Activated CD4-positive, CD25-positive, alpha-beta regulatory T cell (primary cell): ENCODE measurements at places on chromosomes 1 and 21.

GRCh38 chr1:229133151-229133550, 137.8 kb upstream of the RAB4A start:
- no peak for DNase-seq

- DNase-seq: no peak
These were observed 1.0 kb upstream of the NAXE start for GRCh38 chr1:156590326-156591180.

- DNase-seq: no peak
These were observed 4.8 kb upstream of the ZNF687 start for GRCh38 chr1:151277249-151277648.

GRCh38 chr1:71778940-71779339, 503.4 kb downstream of the NEGR1 start:
- no peak for DNase-seq

DNA sequence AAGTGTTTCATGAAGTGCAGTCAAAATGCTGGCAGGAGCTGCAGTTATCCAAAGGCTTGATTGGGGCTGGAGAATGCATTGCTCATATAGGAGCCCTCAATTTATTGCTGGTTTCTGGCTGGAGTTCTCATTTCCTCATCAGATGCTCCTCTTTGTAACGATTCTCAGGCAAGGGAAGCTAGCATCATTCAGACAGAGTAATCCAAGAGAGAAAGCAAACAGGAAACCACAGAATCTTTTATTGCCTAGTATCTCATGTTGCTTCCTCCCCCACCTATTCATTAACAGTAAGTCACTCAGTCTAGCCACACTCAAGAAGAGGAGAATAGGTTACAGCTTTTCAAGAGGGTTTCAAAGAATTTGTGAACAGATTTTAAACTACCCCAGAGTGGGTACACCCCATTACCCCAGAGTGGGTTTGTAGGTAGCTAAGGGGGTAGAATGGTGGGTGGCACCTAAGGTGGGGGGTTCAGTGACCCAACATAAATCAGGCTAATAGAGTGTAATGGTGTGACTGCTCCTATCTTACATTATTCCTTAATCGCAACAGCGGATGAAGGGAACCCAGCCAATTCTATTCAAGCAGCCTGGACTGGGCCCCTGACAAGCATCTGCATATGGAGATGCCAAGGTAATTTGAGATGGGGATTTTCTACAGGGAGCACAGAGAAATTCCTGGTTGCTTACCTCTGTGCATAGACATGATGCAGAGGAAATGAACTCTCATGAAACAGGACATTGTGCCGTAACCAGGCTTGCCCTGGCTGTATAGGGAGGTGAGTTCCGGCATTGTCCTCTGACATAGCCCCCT, 67.1 kb downstream of the KCNJ15 start:
- no peak for DNase-seq

GRCh38 chr1:215475796-215476481, 91.2 kb upstream of the KCTD3 start:
- no peak for DNase-seq

DNA sequence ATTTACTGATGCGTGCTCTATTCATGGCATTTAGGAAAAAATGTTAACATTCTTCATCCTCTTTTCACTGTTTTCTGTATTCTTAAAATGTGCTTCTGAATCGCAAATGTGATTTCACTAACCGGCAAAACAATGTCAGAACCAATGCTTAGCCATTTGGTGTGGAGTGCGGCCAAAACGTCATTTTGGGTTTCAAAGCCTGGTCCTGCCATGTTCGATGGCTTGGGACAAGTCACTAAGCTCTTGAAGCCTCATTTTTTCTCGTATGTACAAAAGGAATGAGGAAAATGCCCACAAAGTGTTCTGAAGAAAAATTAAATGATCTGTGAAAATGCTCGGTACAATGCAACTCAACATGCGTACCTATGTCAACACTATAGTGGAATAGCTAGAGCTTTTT, 175.3 kb downstream of the APP start:
- DNase-seq: no peak

GRCh38 chr1:22364326-22364650, 87.4 kb upstream of the ZBTB40 start:
- DNase-seq: no peak

DNA sequence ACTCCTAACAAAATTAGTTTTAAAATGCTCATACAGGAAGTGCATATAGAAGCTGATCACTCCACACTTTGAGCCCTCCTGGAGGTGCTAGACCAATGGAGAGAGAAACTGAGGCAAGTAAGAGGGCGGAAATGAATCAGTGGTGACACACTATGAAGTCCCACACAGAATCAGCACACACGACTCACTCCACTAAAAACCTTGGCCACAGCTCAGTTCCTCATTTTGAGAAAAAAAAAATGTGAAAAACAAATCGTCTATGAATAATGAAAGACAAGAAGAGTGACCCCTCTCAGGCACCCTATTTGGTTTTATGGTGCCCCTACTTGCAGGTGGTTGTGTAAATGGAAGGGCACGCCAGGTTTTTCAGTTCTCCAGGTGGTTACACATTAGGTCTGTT, 675.1 kb upstream of the BRINP3 start:
- DNase-seq: no peak

GRCh38 chr1:92949937-92950817, 11.1 kb downstream of the DIPK1A start:
- no peak for DNase-seq

DNA sequence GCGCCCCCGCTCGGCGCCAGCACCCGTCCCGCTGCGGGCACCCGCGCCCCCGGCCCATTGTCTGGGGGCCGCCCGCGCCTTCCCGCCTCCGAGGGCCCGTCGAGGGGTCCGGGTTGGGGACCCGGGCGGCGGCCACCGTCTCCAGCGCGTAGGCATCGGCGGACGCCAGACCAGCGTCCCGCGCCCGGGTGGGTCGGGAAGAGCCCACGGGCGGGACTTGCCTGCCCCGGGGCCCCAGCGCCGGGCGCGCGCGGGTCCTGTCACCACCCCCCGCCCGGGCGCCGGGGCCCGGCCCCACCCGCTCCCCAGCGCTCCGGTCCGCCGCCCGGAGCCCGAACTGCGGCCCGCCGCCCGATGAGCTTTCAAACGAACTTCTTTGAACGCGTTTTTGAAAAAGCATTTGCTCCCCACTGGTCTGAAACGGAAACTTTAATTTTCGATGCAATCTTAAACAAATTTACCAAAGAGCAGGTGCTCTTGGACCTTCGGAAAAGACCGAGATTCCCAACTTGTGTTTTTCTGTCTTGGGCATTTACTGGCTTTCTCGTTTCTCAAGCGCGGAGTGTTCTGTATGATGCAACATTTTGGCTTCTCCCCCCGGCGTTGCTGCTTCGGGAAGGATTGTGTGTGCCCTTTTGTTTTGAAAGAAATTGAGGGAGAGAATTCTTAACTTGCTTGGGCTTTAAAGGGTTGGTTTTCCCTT, 615 bp downstream of the CLIC4 start:
- DNase-seq: no peak

DNA sequence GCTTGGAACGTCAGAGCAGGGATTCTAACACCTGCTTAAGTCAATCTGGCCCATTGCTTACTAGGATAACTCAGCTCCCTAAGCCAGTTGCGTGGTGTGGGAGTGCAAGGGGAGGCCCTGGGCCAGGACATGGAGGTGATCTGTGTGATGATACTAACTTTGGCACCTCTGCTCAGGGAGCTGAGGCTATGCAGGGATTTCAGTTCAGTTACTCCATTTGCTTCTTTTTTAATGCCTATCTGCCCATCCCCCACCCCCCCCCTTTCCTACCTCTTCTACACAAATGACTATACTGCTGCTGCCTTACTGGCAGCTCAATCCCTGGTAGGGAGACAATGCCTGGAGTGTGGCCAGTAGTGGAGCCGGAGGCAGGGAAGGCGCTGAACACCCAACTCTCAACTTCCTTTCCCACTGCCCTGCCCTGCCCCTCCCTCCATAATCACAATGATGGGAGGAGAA, 19.5 kb downstream of the INKA2 start:
- no peak for DNase-seq

DNA sequence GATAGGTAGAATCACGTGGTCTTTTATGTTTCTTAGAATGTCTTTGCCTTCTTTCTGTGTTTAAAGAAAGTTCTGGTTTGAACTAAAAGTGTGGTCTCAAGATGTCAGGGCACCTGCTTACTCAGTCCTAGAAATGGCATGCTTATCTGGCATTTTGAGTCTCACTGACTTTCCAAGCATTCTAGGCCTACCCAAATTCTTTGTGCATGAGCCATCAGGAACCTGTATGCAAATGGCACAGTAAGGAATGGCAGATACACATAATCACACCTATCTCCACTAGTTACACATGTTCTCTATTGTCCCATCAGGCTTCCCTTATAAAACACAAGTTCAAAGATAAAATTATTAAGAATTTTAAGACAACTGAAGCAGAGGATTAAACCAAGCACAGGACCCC, 29.5 kb upstream of the CLCA4 start:
- no peak for DNase-seq

- no peak for DNase-seq
These were observed 59.8 kb downstream of the GNG12 start for GRCh38 chr1:67773462-67773861.

- DNase-seq: no peak
These were observed 145.6 kb downstream of the NFIA start for GRCh38 chr1:61227857-61228550.

GRCh38 chr1:225617479-225617878, 35.4 kb downstream of the ENAH start:
- DNase-seq: no peak

- DNase-seq: no peak
These were observed 305 bp upstream of the RPS6KC1 start for GRCh38 chr1:213050745-213051126.

DNA sequence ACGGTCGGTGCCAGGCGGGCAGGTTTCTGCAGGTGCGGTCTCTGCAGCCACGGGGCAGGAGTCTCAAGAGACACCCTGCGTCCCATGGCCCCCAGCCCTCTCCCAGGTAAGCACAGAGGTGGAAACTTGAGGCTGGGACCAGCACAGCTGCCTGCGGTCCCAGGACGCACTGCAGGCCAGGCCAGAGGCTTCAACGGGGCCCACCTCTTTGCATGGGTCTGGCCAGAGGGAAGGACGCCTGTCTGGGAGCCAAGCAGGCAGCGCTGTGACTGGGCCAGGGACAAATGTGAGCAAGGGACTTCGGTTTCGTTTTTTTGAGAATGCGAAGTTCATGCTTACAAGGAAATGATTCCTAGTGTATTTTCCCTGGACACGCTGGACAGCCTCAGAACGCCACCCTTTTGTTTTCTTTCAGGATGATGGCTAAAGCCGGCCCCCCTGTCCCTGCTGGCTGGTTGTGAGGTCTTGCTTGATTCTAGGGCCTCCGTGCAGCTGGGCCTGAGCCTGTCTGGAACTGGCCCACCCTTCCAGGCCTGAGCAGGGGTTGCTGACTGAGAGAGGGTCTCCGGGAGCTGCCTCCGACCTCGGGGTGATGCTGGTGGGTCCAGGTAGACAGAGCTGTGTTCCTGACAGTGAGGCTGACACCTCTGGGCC, 38.3 kb downstream of the MORN1 start:
- DNase-seq: no peak

DNA sequence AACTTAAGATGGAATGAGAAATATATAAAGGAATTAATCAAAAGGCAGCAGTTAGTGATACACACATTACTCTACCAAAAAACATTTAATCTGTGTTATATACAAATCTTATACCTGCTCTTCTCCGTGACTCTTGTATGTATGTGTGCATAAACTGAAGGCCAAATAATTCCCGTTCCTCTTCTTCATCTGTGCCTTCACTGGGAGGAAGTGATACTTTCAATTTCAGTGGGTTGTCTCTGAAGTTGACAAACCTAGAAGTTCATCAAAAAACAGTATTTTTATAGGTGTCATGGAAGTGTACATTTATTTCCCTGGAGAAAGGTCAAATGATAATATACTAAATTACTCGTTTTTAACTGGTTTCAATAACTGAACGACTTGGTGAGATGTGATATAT, 19.3 kb downstream of the TRMT13 start:
- no peak for DNase-seq

- no peak for DNase-seq
These were observed 87.6 kb downstream of the LEPR start for GRCh38 chr1:65508051-65508450.

DNA sequence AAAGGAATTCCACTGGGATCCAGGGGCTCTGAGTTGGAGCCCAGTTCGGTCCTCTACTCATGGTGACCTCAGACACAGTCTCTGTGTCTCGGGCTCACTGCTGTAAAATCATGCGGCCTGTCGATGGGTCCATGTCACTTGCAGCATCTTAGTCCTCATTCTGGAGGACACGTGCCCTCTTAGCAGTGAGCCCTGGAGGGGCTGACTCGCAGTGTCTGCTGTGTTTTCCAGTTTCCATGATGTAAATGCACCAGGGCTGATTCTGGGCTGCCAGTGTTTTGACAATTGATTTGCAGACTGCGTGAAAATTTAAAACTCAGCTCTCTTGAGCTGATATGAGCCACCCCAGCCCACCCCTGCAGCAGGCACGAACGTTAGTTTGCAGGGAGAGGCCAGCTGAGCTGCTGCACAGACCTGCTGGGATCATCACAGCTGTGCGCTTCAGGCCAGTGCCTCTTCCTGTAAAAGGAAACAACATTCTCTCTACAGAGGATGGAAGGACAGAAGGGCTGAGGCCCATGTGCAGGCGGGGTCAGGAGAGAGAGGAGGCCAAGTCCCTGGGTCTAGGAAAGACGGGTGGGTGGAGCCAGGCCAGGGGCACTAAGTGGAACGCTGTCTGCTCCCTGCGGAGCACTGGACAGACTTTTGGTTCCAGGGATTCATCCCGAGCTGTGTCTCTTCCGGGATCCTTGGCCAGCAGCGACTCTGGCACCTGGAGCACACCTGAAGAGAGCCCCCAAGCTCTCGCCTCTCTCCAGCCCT, 42.6 kb downstream of the RSPH1 start:
- no peak for DNase-seq

DNA sequence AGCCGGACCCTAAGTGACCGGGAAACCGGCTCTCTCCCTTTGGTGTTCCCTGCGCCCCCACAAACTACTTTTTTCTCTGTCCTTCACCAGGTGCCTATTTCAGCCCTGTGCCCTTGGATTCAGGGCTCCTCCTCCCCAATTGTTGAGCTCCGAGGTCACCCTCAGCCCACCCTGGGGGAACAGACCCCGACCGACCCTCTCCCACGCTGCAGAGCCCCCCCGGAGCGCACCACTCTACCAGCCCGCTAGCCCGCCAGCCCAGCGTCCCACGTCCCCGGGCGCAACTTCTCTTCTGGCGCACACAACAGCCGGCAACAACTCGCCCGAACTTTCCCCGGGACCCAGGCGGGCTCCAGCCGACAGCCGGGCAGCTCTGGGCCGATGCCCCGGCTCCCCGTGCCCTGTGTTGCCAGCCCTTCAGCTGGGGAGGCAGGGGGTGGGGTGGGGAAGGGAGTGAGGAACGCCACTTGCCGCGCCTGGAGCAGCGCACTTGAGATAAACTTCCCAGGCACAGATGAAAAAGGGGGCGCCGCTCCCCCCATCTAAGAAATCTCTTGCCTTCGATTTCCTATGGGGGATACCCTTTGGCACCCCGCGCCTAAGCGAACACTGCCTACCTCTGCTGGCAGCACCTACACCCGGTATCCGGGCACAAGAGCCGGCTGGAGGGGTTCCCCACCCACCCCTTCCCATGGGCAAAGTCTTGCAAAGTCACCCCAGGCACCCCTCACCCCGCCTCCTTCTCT, 997 bp downstream of the CASZ1 start:
- no peak for DNase-seq

- DNase-seq: no peak
These were observed 39.0 kb upstream of the PPP1R15B start for GRCh38 chr1:204450461-204451257.
